ENCODE measurements at places on chromosomes 12 and 14. TPM values are rescaled to one million over a fixed set of nuclear protein-coding genes. Genes with fewer than 3 reads are reported as not detected.

NFE2 gene
- total RNA-seq, result 1.9 TPM

PMEL gene
- 11.1 TPM for total RNA-seq

ANGEL1 gene
- total RNA-seq, result 132 TPM

KRT78 gene
- total RNA-seq, result 1.1 TPM

TCL1B gene
- total RNA-seq, result 3.7 TPM

MGAT4C gene
- 5.5 TPM for total RNA-seq

TMEM117 gene
- 17.7 TPM for total RNA-seq

ACVRL1 gene
- 9.5 TPM for total RNA-seq

CELA1 gene
- not detected for total RNA-seq

HELB gene
- 5.9 TPM for total RNA-seq

KRT8 gene
- total RNA-seq, result 13.2 TPM

PPP1R1A gene
- total RNA-seq, result 6.9 TPM
